Stimulated activated CD8-positive, alpha-beta memory T cell treated with anti-CD3 and anti-CD28 coated beads, Interleukin-4, amount 100 ng/mL, for 1 hour (primary cell): ENCODE measurements at places on chromosomes 2 and 18.

DNA sequence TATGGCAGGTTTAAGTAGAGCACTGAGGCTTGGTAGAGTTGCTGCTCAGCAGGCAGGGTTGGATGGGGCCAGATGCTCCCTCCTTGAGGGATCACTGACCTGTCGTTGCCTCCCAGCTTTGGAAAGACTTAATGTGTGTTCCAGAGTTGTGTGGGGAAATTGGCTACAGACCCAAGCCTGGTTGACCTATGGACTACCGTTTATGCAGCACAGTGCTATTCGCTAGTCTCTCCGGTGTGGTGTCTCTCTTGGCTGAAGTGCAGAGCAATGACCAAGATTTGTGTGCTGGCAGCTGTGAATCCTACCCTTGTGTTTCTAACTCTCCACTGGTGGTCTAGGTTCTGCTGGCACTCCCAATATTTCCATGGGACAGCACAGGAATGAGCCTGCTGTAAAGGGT is 29.8 kb upstream of the SLC4A10 start:
- DNase-seq, result no peak

GRCh38 chr2:118750959-118751565 is 96.4 kb downstream of the EN1 start:
- no peak for DNase-seq

DNA sequence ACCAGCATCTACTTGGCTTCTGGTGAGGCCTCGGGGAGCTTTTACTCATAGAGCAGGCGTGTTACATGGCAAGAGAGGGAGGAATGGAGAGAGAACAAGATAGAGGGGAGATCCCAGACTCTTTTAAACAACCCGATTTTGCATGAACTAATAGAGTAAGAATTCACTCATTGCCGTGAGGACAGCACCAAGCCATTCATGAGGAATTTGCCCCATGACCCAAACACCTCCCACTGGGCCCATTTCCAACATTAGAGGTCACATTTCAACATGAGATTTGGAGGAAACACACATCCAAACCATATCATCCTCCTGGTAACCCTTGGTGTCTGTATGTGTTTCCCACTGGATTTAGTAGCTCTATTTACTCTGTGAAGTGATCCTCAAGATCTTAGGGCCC is 249.9 kb upstream of the SP5 start:
- DNase-seq, result no peak

DNA sequence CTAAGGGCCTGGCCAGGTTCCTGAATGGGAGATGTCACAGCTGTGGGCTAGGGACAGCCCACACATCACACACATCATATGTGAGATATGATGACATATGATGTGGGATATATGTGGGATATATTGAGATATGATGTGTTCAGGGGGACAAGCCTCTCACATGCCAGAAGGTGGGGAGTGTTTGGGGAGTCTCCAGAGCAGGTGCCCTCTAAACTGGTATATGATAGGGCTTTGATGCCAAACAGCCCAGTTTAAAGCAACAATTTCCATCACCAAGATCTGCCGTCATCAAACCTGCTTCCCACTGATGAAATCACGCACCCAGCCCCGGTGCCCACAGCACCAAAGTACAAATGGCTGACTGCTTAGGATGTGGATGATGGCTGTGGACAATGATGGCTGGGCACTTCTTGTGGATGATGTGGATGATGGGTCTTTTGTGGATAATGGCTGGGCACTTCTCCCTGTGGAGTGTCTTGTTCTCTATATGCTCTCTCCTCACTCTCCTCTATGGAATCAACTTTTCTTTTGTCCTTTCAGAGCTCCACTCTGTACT is 50.9 kb downstream of the FBLN7 start:
- DNase-seq, result no peak

DNA sequence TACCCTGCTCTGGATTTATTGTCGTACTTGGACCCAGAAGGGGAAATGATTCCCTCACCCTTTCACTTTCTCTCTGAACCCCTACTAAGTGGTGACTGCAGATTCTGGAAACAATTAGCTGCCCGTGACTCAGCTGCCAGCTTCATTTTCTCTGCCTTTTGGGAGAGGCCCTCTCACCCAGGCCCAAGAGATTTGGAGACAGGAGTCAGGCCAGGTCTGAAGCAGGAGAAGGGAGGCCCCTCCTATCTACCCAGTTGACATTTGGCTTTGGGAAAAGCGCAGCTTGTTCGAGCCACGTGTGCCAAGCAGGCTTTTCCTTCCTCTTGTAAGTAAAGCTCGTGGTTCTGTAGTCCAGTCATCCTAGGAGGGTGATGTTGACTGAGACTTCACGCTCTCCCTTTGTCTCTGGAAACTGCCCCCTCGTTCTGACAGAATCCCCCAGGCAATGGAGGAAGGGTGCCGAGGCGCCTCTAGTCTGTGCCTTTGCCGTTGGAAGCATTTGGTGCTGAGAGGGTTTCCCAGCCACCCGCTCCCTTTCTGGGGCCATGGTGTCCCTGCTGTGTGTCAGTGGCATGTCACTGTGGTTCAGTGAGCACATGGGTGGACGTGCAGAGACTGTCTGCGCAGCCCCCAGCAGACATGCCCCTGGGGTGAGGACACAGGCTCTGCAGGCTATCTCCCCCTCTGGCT is 8.6 kb downstream of the OXER1 start:
- DNase-seq, result no peak

DNA sequence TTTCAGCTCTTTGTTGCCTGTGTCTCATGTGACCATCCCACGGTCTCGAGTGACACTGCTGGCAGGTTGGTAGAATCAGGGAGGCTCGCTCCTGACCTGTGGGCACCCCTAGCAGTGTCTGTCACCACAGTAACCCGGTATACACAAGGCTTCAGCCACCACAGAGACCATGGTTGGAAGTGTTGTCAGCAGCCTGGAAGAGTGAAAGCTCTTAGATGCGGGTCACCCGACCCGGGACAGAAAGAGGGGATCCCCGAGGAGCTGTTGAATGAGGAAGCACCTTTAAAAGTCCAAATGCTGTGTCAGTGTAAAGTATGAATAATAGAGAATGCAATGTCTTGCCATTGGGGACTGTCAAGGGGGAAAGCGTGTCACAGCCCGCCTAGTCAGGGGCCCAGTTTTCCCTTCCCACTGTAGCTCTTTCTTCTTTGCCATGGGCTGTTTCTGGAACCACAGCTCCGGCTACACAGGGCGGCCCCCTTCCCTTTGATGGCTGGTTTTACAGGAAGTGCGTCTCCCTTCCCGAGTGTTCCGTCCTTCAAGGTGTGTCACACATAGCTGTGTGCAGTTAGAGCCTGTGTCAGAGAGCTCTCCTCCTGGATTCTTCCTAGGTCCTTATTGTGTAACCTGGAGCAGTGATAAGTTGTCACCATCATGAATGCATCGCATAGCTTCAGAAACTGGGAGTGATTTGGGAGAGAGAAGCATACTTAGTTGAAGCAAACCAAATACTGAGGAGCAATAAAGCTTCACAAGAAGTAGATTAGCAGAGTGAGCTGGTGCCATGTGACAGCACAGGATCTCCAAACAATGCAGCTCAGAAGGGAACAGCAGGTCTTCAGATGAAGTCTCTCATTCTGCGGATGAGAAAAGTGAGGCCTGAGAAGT is 81.4 kb downstream of the MTCL1 start:
- no peak for DNase-seq

- DNase-seq, result no peak
Measured at GRCh38 chr2:127004893-127005600, 101.9 kb downstream of the BIN1 start.

- DNase-seq, result no peak
Measured at GRCh38 chr2:84904717-84905174, 710 bp upstream of the TMSB10 start.

DNA sequence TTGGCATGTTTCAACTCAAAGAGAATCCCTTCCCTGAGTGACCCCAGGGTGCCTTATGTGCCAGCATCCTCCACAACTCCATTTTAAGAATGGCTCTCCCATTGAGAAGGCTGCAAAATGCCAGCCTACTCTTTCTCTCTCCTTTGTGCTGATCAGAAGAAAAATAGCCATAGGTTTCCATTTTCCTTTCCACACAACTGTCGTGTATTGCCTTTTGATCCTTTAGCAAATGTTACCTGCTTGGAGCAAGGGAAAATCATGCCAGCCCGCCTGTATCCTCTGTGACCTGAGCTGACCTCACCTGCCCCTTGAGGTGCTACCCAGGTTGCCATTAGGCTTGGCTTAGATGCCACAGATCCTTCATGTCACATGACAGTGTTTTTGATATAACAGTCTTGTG is 38.8 kb downstream of the DPYSL5 start:
- no peak for DNase-seq

GRCh38 chr2:20534913-20535801 is 88.3 kb downstream of the RHOB start:
- no peak for DNase-seq

DNA sequence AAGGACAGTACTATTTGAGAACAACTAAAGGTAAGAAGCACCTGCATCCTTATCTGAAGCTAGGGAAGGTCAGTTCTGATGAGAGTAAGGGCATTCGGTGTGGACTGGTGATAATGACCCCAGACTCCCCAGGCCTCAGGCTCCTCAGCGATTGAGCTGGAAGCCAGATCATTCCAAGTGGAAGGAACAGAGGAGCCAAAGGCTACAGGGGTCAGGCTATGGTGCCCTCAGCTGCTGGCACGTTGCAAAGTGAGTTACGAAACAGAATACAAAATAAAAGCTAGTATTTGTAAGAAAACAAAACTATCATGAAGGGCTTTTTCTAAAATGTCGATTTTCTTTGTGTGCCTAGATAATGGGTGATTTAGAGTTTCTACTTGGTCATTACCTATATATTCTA is 168.5 kb upstream of the LRRTM1 start:
- no peak for DNase-seq

- DNase-seq, result no peak
Measured at GRCh38 chr2:27262379-27263286, at the start of gene SLC30A3. Gene SLC30A3 (minus strand): TSS chr2:27263047. CDS start chr2:27262906, 141 bp downstream.

DNA sequence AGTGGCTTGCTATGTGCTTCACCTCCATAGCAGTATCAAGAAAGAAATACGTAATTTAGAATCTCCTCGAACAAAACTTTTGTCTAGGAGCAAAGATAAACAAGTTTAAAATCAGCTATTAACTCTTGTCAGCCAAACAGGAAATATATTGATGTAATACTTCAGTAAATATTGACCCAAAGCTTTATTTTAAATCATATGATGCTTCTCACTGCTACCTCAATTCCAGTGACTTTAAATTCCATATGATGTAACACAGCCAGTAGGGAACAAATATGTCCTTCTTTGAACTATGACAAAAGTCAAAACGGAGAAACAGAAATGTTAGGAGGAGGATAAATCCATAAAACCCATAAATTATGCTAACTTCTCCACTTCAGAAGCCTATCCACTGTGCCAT is 7.2 kb downstream of the RNF103 start:
- DNase-seq, result no peak
